Activated CD4-positive, alpha-beta T cell treated with anti-CD3 and anti-CD28 coated beads, Interleukin-2, amount 50 U/mL, for 48 hours (primary cell): ENCODE measurements at places on chromosomes 3 and 15.

- no peak for DNase-seq
Observed at GRCh38 chr3:39404943-39405686, 1.4 kb upstream of the RPSA start.

- no peak for DNase-seq
Observed at GRCh38 chr3:140384876-140385275, 293.0 kb upstream of the TRIM42 start.

DNA sequence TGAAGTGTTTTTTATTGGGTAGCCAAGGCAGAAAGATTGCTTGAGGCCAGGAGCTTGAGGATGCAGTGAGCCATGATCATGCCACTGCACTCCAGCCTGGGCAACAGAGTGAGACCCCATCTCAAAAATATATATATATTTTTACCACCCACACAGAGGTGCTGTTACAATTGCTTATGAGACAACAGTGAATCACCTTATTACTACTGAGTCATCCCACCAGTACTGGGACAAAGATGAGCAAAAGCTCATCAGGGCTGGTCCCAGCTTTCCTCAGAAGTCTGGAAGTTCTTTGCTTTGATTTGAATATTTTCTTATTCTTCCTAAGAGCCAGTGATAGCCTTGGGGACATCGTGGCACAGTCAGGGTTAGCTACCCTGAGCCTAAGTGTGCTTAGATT is 207.7 kb downstream of the SOX2 start:
- no peak for DNase-seq

DNA sequence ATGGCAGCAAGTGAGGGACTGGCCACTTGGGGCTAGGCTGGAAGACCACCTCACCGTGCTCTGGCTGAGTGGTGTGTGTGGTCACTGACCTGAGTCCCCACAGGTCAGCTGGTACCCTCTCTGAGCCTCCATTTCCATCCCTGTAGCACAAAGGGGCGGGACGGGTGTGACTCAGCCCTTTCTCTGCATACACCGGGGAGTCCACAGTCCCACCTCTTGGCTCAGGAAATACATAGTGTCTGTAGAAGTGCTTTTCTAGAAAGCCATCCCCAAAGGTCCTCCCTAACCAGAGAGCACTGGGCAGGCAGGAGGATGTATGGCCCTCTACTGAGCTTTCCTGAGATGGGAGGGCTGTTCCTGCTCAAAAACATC is 27.2 kb downstream of the WNT7A start:
- DNase-seq, result no peak

GRCh38 chr3:139757448-139758030 is 79.8 kb upstream of the NMNAT3 start:
- DNase-seq, result no peak

DNA sequence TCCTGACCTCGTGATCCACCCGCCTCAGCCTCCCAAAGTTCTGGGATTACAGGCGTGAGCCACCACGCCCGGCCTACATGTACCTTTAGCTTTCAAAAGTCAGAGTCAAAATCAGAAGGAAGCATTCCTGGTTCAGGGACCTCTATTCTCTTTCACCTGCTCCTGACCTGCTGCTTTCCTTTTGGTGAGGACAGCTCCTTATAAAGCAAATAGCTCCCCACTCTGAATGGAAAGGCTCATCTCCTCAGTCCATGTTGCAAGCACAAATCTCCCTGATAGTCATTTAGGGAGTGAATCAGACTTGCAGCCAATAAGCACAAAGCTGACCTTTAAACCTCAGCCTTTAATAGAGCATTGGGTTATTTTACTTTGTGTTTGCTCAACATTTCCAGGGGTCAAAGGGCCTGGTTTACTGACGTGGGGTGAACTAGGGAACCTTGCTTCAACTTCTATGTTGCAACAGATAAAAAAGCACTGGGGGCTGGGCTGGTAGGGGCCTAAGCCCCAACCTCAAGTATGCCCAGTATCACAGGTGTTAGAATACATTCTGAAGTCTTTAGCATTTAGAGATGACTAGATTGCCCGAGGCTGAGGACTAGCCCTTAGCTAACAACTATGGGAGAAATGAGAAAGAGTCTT is 43.1 kb downstream of the THRB start:
- DNase-seq, result no peak

- no peak for DNase-seq
Observed at GRCh38 chr3:144237351-144237750, 265.7 kb downstream of the DIPK2A start.

- DNase-seq, result no peak
Observed at GRCh38 chr3:79604681-79605080, 163.1 kb downstream of the ROBO1 start.
